Foreskin fibroblast (primary cell): ENCODE measurements at places on chromosomes 3 and 15.
A peak's percentile ranks its signal among the peaks of the same experiment; 100 is the strongest.

GRCh38 chr3:55562700-55563099, 75.6 kb upstream of the WNT5A start:
- no peak for DNase-seq

DNA sequence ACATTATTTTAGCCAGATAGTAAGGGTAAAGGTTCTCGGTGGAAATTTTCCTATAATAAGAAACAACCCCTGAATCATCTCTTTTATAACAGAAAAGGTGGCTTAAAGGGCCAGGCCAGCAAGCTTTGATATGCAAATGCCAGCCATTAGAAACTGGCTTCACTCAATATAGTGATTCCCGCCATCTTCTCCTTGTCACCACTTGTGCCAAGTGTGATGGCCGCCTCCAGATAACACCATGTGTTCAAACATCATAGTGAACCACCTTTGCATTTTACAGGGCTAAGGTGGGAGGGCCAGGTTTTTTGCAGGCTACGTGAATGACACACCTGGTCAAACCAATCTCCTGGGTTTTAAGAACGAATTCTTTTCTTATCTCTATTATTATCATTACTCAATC, 31.3 kb downstream of the NCEH1 start:
- no peak for DNase-seq

- no peak for DNase-seq
These were observed 157.8 kb downstream of the TIGIT start for GRCh38 chr3:114451561-114452018.

GRCh38 chr3:126578702-126579101, 20.0 kb upstream of the C3orf22 start:
- DNase-seq: no peak

- no peak for DNase-seq
These were observed 303.4 kb upstream of the ICE2 start for GRCh38 chr15:60782316-60782715.

GRCh38 chr3:165892565-165892964, 55.3 kb upstream of the BCHE start:
- no peak for DNase-seq

DNA sequence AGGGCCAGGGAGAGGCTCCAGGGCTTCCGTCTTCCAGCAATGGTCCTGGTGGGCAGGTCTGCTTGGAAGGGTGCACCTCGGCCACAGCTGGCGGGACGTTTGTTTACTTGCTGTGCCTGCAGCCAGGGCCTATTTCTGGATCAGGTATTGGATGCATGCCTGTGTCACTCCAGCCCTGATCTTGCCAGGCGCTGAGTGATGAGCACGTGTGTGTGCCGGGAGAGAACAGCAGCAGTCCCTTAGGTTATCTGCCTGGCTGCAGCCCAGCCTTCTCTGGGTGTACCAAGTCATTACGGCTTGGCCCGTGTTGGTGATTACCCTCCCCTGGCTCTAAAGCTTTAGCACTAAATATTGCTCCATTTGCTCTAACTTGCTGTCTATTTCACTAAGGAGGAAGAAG, 14.9 kb downstream of the CCDC32 start:
- no peak for DNase-seq

GRCh38 chr3:106004137-106004681, 135.4 kb upstream of the CBLB start:
- no peak for DNase-seq

- peak; percentile 78 for DNase-seq
These were observed 8.8 kb upstream of the NPHP3 start for GRCh38 chr3:132730891-132731580.

DNA sequence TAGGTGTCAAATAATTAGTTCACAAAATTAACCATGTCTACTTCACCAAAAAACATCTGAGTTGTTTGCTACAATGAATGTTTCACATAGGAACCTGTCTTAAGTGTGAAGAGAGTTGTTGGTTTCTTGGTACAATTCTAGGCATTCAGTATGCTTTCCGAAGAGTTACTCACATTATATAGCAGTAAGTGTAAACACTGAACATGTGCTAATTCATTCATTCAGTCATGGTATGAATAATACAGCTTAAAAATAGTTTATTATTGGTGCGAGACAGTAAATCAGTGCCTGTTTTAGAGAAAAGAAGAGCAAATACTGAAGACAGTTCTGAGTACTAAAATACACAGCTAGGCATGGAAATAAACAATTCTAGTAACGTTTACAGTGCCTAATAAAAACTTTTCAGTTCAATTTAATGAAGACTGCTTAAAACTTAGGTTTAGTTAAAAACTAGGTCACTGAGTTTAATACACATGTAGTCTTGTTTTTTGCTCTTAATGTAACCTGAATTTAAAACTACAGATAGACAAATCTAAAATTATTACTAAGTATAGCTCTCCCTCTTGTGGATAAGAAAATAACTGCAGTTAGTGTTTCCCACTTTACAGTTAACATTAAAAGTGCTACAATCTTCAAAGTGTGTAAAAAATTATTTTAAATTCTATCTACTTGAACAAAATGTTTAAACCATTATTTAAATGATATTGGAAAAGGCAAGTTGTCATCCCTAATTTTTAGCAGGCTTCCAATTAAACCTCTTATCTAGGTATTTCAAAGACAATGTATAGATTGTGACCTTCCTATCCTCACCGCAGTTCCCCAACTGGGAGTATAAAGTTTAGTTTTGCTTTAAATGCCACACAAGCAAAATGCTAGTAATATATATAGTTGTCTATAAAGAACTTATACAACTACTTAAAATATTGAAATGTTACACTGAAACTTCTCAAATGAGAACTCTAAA, 20.1 kb upstream of the ZCWPW2 start:
- peak; percentile 56 for DNase-seq

GRCh38 chr3:48142316-48142870, 45.8 kb downstream of the CDC25A start:
- DNase-seq: no peak

DNA sequence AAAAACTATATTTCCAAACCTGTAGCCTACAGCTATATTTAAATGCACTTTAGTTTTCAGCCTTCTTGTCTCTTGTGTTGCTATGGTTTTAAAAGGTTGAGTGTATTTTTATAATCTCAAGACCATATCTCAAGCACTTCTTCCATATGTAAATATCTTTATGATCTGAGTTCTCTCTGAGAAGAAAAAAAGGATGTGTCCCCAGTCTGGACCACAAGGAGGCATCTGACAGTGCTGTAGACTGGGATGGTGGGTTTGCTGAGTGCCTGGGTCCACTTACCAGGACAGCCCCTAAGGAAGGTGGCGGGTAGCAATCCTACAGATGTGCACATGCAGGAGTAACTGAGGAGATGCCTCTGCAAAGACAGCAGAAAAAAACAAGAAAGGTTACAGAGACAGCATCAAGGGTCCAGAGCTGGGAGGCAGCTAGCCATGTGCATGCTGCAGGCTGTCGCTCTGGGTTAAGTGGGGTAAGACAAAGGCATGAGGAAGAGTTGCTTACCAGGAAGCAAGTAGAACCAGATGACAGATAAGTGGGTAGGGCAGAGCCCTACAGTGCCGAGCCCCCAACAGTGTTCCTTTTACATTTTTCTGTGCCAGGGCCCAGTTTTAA, 70.6 kb upstream of the SNRK start:
- DNase-seq: no peak

DNA sequence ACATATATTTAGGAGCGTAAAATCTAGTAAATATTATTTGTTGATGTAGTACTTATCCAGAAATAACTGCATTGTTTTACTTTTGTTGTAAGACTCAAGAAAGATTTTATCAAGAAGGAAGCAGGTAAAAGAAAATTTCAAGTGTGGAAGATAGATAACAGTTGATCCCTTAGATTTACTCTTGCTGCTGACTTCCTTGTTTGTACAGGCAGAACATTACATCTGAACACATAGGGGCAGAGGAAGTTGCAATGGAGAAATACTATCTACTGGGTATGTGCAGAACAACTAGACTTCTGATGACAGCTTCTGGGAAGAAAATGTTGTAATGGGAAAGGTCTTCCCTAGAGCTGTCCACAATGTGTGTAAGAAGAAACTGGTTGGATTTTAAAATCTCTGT, 350.6 kb downstream of the NLGN1 start:
- DNase-seq: no peak

GRCh38 chr3:152760024-152760563, 74.8 kb upstream of the P2RY1 start:
- no peak for DNase-seq

GRCh38 chr15:89174476-89174875, 46.9 kb downstream of the RLBP1 start:
- no peak for DNase-seq

DNA sequence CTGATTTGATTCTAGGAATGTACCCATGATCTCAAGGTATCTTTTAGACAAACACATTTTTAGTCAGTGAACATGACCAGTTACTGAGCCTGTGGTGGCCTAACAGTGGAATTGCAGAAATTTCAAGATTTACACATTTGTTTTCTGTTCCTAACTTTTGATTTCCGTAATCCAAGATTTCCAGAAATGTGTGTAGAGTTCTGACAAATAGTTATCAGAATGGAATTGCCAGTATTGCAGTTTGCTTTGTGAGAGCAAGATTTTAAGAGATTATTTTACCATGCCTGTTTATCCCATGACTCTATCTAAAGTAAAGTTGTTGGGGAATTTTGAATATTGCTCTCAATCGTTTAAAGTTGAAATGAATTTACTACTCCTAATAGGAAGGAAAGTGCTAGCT, 11.7 kb upstream of the UTS2B start:
- DNase-seq: no peak

DNA sequence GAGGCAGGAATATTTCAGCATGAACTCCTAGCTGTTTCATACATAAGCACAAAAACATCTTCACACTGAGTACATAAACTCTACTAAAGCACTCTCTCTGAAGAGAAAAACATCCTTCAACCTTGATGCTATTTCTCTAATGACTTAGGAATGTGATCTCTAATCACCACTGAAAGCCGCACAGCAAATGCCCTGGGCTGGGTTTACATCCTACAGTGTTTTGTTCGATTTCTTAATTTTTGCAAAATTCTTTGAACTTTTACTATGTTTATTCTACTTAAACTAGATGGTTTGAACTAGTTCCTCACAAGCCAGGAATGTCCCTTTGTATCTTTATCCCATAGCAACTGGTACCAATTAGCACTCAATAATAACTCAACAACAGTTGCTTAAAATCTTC, 130.9 kb upstream of the ABI3BP start:
- peak; percentile 59 for DNase-seq

DNA sequence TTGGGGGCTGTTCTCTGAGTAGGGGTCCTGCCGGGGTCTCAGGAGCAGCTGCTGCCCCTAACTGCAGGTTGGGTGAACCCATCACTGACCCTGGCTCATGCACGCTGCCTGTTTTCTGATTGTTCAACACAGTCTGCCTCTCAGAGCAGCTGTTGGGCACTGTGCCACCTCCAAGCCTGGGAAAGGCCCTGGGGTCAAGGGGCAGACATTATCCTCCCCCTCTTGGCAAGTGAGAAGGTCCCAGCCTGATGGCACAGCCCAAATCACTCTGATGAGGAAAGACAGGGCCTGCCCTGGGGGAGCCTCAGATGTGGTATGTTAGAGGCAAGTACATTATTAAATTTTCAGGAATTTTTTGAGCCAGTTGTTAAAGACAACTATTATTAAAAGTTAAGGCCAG, 14.1 kb upstream of the GNAT1 start:
- DNase-seq: peak; percentile 55

- DNase-seq: no peak
These were observed 26.0 kb downstream of the TM4SF18 start for GRCh38 chr3:149307435-149307783.

GRCh38 chr15:59104602-59104911, 389 bp upstream of the CCNB2 start:
- no peak for DNase-seq
